ENCODE measurements at places on chromosomes 13 and 19. TPM values are rescaled to one million over a fixed set of nuclear protein-coding genes. Genes with fewer than 3 reads are reported as not detected.

DNA sequence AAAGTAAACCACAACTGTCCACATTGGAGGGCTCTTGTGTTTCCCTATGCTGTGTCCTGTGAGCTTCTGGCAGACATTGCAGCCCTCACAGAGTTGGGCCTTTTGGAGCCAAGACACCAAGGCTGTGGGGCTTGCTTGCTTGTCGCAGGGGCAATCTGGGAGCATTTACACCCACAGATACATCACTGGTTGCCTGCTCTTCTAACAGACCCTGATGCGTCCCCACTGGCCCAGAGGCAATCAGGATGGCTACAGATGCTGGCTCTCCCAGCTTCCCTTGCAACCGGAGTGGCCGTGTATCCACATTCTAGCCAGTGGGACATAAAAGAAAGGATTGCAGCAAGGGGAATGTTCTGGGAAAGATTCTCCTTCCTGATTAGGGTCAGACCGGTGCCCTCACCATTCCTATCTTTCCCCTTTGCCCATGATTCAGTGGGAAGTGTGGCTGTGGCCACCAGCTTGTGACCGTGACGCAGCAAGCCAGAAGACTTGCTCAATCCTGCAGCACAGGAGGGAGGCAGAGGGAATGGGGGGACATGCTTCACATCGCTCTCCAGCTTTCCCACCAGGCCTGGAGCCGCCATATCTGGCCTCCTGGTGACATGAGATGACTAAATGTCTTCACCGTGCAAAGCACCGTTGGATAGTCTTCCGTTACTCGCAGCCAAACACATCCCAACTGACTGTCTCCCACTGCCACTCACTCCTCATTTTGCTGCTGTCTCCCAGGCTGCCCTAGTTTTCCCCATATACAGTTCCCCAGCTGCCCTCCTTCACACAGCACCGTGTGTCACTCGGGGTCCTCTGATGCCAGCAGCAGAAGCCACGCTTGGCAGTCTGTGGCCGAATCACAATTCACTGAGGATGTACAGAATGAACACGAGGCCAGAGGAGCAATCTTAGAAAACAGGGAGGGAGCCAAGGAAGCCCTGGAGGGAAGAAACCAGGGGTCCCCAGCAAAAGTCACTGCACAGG lies 151.0 kb downstream of the DPF1 start:
- DNase-seq: no peak

DNA sequence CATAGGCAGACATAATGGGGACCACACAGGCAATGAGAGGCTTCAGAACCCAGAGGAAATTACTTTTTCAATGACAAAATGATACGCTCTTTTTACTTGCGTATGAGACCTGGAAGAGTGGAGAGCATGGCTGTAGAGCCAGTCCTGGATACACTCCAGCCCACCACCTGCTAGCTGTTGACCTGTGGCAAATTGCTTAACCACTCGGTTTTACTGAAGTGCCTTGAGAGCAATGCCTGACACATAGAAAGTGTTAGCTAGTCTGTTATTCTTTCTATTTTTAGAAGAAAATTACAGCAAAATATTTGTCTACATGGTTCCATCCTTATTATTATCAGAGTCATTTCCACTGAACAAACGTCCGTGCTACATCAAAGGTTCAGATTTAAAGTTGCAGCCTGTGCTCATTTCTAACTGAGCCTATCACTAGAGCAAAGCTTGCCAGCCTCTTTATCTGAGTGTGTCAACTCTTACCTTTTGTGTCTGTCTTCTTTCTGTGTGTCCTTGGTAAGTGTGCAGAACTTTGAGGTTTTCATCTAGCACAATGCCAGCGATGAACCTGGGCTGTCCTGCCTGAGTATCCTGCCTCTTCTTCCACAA lies 9.6 kb upstream of the GPR183 start:
- no peak for DNase-seq

DNA sequence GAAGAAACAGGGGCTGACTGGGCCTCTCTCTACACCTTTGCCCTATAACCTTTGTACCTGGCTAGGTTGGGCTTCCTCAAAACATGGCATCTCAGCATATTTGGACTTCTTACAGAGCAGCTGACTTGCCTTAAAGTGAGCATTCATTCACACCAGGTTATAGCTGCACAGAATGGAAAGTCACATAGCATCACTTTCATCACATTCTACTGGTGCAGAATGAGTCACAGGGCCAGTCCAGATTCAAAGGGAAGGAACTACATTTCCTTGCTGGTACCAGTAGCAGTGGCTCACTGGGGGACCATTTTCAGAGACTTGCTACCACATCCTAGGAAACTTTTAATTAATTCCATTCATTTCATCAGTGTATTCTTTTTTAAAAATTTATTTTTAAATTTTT lies 20.3 kb upstream of the TPTE2 start:
- no peak for DNase-seq

DNA sequence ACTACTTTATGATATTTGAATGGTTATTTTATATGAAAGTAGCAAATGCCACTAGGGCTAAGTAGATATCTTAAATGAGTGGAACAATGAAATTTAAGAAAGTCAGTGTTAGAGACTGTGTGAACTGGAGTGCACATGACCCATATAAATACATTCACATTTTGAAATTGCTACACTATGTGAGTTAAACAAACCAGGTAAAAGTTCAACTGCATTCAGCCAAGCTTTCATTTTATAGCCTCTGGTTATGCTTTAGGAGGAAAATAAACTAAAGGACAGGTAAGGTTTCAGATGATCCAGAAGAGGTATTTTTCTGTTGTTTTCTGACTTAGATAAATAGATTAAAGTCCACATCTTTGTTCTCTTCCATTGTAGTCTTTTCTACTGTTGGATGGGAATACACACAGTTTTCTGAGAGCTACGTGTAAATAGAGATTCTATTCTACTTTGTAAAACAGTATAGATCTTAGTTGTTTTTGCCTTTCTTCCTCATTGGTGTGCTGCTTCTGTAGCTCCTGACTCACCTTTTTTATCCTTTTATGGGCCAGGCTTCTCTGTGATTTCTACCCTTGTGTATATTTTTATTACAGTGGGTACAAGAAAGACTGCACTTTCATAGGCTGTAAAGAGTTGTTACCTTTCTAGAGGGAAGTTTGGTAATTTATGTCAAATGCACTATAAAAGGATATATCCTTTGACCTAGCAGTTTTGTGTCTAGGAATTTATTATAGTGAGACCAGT lies 54.6 kb upstream of the KCTD4 start:
- DNase-seq: no peak

DNA sequence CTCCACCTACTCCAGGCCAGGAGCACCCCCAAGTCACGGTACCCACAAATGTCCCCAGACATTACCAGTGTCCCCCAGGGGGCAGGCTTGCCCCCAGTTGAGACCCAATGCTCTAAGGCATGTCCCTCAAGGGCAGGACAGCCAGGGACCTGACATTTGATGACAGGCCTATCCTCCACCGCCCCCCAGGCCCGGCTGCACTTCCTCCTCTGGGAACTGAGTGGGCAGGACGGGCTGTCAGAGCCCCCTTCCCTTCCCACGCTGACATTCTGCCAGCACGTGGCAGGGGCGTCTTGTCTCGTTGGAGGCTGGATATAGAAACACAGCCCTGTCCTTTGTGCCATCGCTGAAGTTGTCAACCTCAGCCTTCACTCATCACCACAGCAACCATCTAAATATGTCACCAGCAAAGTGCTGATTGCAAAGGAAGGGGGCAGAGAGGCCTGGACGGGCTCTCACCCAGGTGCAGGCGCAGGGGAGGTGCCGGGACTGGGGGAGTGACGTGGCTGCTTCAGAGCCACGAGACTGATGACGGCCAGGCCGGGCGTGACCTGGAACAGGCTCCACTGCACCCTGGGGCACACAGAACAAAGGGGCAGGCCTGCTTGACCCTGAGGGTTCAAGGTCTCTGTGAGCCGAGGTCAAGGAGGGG lies 38.4 kb downstream of the GNG7 start:
- DNase-seq: no peak

GRCh38 chr19:8481201-8481600 lies 21.2 kb downstream of the PRAM1 start:
- DNase-seq: no peak

GRCh38 chr13:73464758-73465616 lies 406.2 kb downstream of the KLF5 start:
- no peak for DNase-seq

GRCh38 chr19:31568724-31569123 lies 219.5 kb upstream of the TSHZ3 start:
- no peak for DNase-seq

DNA sequence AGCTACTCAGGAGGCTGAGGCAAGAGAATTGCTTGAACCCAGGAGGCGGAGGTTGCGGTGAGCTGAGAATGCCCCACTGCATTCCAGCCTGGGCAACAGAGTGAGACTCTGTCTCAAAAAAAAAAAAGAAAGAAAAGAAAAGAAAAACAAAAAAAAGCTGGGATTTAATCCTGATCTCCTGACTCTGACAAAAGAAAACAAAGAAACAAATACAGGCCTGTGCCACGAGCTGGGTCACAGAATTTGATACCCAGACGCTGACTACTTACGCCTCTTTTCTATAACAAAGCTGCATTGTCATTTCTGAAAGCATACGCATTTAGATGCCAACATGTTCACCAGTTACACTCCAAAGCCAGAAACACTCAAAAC lies 18.2 kb upstream of the GTF2F2 start:
- no peak for DNase-seq

DNA sequence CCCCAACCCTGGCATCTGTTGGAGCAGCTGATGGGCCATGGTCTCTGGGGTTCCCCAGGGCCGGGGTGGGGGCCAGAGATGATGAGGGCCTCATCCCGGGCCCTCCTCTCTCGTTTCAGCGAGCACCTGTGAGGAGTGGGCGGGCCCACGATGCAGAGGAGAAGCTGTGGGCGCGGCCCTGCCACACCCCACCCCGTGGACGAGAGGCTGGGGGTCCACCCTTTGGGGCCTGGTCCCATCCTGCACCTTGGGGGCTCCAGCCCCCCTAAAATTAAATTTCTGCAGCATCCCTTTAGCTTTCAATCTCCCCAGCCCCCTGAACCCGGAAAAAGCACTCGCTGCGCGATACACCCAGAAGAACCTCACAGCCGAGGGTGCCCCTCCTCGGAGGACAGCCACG lies 5.6 kb downstream of the HMG20B start:
- no peak for DNase-seq

DNA sequence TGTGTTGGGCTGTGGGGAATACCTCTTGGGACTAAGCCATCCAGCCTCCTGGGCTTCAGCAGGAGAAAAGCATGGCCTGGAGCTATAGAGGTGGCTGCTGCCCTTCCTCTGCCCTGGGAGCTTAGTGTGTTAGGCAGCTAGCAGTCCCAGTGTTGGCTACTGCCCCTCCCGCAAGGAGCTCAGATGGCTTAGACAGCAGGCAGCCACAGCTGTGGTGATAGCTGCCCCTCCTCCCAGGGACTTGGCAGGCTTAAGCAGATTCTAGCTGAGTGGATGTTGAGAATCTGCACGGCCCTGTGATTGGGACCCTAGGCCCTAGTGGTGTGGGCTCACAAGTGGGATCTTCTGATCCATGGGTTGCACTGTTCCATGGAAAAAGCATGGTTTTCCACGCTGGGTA lies 264.5 kb downstream of the TDRD3 start:
- no peak for DNase-seq

GRCh38 chr19:1524287-1524971 lies 552 bp downstream of the PLK5 start:
- DNase-seq: no peak

DNA sequence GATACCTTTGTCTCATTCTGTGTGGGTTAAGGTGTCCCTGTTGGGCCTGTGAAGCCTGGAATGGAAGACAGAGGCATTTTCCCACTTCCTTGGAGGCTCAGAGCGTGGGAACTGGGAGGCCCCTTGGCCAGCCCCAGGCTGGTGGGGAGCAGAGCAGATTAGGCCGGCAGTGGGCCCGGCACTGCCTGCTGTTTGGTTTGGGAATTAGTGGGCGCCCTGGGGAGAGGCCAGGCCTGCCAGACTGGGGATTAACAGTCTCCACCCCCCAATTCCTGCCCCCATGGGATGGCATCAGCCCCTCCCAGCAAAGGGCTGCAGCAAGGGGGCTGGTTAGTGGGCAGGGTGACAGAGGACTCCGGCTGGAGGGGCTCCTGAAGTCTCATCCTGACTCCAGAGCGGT lies 3.1 kb upstream of the BEST2 start:
- DNase-seq: no peak

- no peak for DNase-seq
Observed at GRCh38 chr13:91211510-91211909, 136.0 kb upstream of the MIR17HG start.

GRCh38 chr13:39462428-39462827 lies 140.6 kb downstream of the LHFPL6 start:
- DNase-seq: no peak

DNA sequence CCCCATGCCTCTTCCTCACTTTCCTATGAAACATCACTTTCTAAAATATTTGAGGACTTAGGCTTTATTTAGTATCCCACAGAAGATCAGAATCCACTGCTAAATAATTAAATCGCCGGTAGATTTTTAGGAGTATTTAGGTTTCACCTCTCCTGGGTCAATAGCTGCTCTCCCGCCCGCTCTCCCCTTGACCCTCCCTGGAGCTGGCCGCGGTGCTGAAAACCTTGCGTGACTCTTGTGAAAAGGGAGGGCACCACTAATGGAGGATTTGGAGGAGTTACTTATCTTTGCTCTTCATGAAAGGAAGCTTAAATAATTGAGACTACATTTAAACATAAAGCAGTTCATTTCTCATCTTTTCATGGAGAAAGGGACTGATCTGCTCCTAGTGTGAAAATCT lies 14.1 kb downstream of the POU4F1 start:
- DNase-seq: peak; percentile 27

DNA sequence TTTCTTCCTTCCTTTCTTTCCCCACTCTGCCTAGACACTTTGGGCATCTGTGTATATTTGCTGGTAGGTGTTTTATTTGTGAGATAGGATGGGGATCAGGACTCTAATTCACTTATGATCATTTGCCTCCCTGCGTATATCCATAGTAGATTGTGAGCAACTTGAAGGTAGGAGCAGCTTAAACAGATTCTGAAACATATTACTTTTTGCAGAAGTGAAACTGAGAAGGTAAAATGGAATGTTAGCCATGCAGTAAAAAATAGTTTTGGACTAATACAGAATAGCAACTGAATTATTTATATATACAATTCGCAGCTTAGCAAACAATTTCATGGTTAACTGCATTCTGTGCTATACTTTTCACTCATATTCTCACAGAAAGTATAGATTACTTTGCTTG lies 38.7 kb downstream of the RNF6 start:
- no peak for DNase-seq

DNA sequence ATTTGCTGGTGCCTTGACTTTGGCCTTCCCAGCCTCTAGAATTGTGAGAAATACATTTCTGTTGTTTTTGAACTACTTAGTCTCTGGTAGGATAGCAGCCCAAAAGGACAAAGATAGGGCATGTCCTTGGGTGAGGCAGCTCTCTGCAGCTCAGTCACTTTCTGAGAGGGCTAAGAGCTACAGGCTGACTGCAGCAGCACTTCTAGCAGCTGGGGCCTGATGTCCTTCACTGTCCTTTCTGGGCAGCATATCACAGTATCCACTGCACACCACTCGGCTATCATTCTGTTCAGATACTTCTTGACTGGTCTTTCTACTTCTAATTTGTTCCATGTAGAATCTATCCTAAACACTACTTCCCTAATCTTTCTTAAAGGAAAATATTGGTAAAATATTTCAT lies 68.5 kb upstream of the CLDN10 start:
- DNase-seq: no peak

ENOX1 gene
- 7.2 TPM for total RNA-seq

RGCC gene
- total RNA-seq: 1.5 TPM

RETN gene
- total RNA-seq: not detected

SERTAD3 gene
- 12.3 TPM for total RNA-seq

S1PR4 gene
- total RNA-seq: 0.75 TPM

MEX3D gene
- 11.5 TPM for total RNA-seq

NLRP11 gene
- total RNA-seq: not detected

NFKBIB gene
- total RNA-seq: 17.0 TPM

ZNF302 gene
- 15.5 TPM for total RNA-seq

DEDD2 gene
- 12.9 TPM for total RNA-seq

CASP14 gene
- total RNA-seq: not detected

All from NCI-H460 (cell line).